DMS79 treated with DMSO at 0.1 percent for 48 hours (cell line): ENCODE measurements at places on chromosomes 3 and 15.

GRCh38 chr3:72432246-72432645 lies 416.0 kb downstream of the SHQ1 start:
- DNase-seq = no peak

- no peak for DNase-seq
Measured at GRCh38 chr3:16897254-16897926, 12.6 kb downstream of the PLCL2 start.

DNA sequence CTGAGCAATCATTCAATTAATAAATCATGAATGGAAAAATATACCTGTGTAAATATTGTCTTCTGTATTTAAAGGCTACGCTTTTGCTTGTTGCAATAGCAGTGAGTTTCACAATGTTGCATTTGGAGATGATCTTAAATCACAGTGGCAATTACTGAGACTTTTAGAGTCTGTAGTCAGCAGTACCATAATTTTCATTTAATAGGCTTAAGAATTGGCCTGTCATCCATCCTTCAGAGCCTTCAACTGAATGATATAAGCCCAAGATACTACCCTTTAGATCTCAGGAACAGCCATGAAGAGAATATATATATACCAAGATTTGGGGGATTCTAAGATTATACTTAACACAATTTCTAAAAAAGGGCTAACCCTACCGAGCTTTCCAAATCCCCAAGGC lies 458.1 kb downstream of the GBE1 start:
- no peak for DNase-seq

DNA sequence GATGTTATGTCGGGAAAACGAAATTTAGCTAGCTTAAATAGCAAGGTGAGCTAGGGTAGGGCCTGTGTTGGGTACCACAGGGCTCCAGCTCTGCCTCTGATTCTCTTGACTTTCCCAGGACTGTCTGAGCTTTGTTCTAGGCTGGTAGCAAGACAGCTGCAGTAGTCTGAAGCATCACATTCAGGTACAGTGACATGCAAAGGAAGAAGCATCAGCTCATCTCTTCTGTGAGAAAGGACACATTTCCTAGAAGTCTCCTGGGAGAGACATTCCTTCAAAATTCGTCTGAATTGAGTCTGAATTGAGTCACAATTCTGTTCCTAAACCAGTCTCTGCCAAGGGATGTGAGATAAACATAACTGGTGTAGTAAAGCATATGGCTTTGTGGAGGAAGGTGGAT lies 8.5 kb upstream of the UBXN7 start:
- no peak for DNase-seq

DNA sequence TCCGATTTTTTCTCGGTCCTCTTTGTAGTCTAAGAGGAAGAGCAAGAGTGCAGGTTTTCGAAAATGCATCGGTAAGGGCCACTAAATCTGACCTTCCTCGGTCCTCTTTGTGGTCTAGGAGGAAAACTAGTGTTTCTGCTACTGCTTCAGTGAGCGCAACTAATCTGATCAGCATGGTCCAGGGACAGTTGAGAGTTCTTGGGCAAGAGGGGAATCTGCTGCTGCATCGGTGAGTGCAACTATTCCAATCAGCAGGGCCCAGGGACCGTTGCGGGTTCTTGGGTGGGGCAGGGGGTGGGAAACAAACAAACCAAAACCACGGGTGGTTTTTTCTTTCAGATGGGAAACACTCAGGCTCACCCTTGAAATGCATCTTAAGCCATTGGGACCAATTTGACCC lies 10.5 kb upstream of the OSBPL11 start:
- no peak for DNase-seq
